ENCODE measurements at places on chromosomes 13 and 19.

GRCh38 chr19:10424011-10424637 lies 3.8 kb downstream of the PDE4A start:
- DNase-seq: peak; percentile 92

- no peak for DNase-seq
These were observed 977 bp downstream of the PCDH20 start for GRCh38 chr13:61414686-61415057.

DNA sequence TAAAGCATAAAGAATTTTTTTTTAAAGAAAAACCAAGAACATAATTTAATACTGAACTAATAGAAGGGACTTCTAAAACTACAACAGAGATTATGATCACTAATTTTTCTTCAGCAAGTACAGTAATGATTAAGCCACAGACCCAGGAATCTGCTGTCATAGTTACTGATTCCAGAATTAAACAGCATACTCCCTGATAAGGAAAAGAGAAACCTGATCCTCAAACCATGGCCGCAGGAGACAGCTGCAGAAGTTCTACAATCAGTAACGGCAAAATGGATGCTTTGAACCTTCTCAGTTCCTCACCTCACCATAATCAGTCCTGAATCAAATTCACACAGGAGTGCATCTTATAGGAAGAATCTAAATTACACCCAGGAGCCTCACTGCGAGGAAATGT lies 939.0 kb upstream of the SLITRK1 start:
- no peak for DNase-seq

DNA sequence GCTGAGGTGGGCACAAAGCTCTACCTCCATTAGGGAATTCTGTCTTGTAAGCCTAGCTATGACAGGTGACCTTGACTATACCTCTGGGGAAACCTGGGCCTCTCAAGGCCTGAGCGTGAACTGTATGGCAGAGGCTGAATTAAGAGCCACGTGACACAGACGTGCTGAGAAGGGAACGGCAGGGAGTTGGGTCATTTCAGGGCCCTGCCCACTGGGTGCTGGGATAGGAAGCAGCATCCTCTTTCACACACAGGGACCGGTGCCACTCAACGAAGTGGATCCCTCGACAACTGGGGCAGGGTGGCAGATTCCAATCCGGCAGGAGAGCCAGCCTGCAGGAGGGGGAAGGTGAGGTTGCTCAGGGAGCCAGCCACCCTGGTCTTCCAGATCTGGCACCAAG lies 9.2 kb downstream of the ASF1B start:
- no peak for DNase-seq

GRCh38 chr19:19457671-19458070 lies 52.2 kb downstream of the GATAD2A start:
- no peak for DNase-seq

GRCh38 chr19:35118268-35119020 lies 2.8 kb downstream of the FXYD3 start:
- DNase-seq: no peak

- no peak for DNase-seq
These were observed 3.0 kb upstream of the RNF113B start for GRCh38 chr13:98180092-98180491.

GRCh38 chr13:82323101-82323500 lies 1559.2 kb downstream of the SLITRK1 start:
- DNase-seq: no peak

DNA sequence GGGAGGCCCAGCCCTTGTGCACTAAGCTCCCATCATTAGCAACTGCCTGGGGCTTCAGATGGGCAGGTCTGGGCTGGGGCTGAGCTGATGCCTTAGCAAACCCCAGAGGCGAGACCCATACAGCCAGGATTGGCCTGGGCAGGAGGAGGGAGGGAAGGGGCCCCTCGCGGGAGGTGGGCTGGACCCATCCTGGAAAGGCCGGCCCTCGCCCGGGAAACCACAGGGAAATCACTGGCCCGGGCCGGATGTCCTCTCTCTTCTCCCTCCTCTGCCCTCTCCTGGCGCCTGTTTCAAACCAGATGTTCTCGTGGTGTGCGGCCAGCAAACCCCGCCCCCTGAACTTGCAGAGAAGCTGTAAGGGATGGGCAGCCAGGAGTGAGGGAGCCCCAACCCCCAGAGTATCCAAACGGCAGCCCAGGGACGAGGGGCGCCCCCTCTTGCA lies 43.1 kb downstream of the TMEM255B start:
- DNase-seq: peak; percentile 91

GRCh38 chr19:18526316-18526715 lies 4.4 kb upstream of the ELL start:
- no peak for DNase-seq

All from AG08395 (cell line).